Cortex of kidney (tissue), 1 donor: ENCODE measurements at places on chromosomes 16 and 17.

DNA sequence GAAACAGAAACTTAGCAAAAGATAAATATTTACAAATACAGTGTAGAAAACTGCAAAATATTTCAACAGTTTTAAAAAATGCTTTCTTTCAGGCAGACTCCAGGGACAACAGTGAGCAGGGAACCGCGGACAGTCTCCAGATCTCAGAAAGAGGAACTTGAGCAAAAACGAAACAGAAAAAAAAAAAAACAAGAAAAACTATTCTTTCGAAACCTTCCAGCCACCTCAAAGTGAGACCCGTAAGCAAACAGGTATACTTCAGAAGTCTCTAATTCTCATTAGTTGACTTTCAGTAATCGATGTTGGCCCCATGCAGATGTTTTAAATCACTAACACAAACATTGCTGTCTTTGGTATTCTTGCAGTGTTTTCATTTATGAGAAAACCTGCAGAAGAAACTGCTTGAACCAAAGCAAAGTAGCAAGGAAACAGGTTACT is 15.7 kb upstream of the CCL1 start:
- no peak for DNase-seq

DNA sequence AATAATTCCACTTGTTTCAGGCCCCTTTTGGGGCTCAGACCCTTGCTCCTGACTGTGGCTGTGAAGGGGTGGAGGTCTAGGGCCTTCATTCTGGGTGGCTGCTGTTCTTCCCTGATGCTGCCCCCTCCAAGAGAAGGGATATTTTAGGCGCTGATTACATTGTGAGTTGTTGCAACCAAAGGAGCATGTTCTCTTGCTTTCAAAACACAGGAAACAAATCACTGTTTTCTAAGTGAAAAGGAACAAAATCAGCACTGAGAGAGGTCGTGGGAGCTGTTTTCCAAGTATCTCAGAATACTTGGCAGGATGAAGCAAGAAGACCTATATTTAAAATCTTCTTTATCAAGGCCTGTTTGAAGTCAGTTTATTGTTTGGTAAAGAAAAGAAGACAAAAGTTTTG is 25.3 kb upstream of the SEC14L1 start:
- DNase-seq = no peak

GRCh38 chr17:50783193-50783660 is 15.9 kb upstream of the ANKRD40CL start:
- no peak for DNase-seq

GRCh38 chr17:61722398-61722797 is 131.4 kb upstream of the NACA2 start:
- no peak for DNase-seq

GRCh38 chr17:43224146-43224705 is 4.2 kb downstream of the CCDC200 start:
- DNase-seq = no peak

GRCh38 chr17:42772945-42773289 is 332 bp upstream of the VPS25 start:
- DNase-seq = no peak

GRCh38 chr17:27348196-27348595 is 54.3 kb downstream of the WSB1 start:
- DNase-seq = no peak

DNA sequence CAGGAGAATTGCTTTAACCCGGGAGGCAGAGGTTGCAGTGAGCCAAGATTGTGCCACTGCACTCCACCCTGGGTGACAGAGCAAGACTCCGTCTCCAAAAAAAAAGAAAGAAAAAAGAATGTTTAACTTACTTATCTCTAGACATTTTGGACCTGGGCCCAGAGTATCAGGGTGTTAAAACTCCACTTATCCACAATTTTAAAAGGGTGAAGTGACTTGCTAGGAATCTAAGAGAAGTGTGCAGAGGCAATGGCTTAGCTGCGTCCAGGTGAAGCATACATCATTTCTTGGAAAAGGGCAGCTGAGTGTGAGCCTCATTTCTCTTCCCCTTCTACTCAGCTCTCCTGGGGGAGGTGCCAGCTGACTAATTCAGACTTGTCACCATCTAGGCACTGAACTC is 25.1 kb downstream of the ALDH3A2 start:
- DNase-seq = no peak

GRCh38 chr17:47989700-47990099 is 18.8 kb downstream of the CDK5RAP3 start:
- DNase-seq = no peak

DNA sequence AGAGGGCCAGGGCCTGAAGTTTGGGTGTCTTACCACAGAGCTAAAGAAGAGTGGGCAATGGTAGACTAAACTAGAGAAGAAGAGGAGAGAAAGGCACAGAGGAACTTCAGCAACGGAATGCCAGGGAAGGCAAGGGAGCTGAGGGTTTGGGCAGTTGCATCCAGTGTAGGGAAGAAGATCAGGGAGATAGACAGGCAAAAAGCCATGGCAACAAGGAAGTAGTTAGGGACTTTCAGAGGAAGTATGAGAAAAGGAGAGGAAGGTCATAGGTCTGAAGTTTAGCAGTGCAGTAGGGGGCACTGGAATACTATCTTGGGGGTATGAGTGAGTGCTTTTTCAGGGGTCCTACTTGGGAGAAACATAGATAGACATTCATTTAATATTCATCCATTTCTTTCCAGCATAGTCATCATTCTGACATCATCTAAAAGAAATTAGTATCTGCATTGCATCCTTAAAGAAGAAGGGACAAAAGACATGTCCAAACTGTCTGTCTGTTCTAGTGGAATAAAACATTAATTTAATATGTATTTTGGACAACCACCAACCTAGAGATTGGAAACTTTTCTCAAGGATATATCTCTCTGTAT is 2.2 kb upstream of the NF1 start:
- DNase-seq = no peak

DNA sequence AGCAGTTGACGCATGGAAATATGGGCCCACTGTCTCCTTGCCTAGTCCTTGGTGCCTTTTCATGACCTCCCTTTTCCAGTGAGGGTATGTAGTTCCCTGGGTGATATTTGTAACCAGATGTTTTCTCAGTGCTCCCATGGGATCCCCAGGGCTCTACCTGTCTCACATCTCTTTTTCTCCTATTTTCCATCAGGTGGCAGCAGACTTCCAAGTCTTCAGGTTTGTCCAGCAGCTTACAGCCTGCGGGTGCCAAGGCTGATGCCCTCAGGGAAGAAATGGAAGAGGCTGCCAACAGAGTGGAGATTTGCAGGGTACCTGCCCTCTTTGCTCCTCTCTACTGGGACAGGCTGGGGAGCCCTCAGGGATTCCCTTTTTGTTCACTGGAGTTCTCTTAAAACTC is 89.1 kb downstream of the ELAC2 start:
- DNase-seq = no peak

- no peak for DNase-seq
These were observed 58.4 kb downstream of the NXN start for GRCh38 chr17:921161-921560.

- no peak for DNase-seq
These were observed 50.4 kb upstream of the STAC2 start for GRCh38 chr17:39276113-39276512.

- no peak for DNase-seq
These were observed 192.7 kb downstream of the RPTOR start for GRCh38 chr17:80737106-80738019.

DNA sequence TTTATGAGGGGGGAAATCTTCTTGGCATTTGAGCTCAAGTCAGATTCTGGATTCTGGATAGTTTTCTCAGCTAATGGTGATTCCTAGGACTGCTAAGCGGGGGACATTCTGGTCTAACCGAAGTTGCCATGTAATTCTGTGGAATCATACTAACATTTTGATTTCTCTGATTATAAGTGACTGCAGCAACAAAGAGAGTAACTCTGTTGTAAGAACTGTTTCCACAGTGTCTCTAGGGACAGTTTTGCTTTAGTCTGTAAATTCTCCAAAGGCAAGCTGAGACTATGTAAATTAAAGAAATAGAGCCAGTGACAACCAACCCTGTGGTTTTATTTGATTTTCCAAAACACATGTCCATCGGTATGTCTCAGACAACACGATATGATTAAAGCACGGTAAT is 286.2 kb downstream of the IRX3 start:
- DNase-seq = no peak

GRCh38 chr17:79811011-79811867 is 14.4 kb upstream of the CBX8 start:
- no peak for DNase-seq

GRCh38 chr16:24755201-24755874 is 25.9 kb downstream of the TNRC6A start:
- no peak for DNase-seq

DNA sequence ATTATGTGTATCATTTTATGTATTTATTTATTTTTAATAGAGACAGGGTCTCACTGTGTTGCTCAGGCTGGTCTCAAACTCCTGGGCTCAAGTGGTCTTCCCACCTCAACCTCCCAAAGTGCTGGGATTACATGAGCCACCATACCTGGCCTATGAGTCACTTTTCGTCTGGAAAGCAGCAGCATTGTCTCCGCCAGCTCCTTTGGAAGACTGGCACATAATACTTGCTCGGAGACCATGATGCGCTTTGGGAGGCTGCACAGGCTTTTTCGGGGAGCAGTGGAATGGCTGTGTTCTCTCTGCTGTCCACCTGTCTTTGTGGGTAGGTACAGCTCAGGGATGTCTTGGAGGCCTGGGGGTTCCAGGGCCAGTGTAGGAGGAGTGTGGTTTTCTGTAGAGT is 102.2 kb downstream of the AATF start:
- DNase-seq = no peak

DNA sequence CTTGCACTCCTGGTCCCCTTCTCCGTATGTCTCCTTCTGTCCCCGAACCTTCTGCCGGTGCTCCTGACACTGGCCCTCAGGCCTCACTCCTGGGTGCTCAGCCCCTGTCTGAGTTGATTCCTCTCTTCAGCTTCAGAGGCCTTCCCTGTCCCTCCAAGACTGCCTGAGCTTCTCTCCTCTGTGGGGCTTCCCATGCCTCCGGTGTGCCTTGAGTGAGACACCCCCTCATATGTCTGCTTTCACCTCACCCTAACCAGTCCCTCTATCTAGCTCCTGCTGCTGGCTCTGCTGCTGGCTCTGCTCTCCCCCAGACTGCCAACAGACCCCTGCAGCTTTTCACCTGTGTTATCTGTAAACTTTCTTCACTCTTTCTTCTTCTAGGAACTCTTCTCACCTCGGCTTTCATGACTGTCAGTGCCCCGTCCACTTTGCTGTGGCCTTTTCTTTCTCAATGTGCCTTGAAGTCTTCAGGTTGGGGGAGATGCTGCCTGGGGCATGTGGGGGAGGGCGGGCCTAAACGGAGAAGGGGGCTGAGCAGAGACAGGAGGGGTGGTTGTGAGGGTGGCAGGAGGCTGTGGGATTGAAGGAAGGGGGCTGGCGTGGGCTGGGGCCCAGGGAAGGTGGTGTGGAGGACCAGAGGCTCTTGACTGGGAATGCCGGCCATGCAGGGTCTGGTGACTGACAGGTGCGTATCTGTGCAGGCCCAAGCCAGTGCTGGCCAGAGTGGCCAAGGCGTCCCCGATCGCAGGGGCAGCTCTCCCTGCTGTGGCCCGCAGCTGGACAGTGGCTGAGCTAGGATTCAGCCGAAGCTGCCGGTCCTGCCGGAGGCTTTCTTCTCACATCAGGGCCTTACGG is 81.3 kb downstream of the METRNL start:
- no peak for DNase-seq

DNA sequence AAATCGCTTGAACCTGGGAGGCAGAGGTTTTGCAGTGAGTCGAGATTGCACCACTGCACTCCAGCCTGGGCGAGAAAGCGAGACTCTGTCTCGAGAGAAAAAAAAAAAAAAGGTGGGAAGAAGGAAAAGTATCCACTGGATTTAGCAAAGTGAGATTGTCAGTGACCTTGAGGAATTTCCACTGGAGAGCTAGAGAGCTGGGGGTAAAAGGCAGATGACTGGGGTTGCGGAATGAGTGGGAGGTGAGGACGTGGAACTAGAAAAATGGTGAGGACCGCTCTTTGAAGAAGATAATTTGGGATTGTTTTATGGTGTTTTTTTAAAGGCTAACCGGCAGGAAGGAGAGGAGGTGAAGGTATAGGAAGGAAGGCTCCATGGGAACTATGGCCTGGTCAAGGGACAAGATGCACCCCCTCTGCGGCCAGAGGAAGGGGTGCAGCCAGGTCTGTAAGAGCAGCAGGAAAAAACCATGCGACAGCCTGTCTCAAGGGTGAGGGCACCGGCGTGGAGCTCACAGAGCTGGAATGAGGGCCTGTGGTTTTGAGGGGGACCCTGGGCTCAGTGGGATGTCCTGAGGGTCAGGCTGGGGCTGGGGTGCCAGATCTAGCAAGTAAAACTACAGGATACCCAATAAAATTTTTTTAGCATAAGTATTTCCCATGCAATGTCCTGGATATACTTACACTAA is 694 bp upstream of the MLST8 start:
- no peak for DNase-seq

- DNase-seq = no peak
These were observed 78.8 kb upstream of the CBX4 start for GRCh38 chr17:79917902-79918484.

DNA sequence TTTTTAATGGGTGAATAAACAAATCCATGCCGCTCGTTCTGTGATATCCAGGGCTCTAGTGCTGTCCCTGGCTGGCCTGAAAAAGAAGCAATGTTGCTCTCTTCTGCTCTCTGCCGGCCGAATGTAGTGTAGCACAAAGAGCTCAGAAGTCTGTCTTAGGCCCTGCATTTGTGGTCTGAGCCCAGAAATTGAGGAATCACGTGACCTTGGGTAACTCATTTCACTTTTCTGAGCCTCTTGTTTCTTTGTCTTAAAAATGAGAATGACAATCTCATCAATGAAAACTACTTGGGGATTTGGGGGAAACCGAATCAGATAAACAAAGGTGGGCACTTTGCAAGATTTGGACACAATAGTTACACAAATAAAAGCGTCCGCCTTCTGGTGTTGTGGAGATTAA is 381.6 kb upstream of the ASIC2 start:
- no peak for DNase-seq

GRCh38 chr17:65027305-65027704 is 29.2 kb downstream of the GNA13 start:
- no peak for DNase-seq

DNA sequence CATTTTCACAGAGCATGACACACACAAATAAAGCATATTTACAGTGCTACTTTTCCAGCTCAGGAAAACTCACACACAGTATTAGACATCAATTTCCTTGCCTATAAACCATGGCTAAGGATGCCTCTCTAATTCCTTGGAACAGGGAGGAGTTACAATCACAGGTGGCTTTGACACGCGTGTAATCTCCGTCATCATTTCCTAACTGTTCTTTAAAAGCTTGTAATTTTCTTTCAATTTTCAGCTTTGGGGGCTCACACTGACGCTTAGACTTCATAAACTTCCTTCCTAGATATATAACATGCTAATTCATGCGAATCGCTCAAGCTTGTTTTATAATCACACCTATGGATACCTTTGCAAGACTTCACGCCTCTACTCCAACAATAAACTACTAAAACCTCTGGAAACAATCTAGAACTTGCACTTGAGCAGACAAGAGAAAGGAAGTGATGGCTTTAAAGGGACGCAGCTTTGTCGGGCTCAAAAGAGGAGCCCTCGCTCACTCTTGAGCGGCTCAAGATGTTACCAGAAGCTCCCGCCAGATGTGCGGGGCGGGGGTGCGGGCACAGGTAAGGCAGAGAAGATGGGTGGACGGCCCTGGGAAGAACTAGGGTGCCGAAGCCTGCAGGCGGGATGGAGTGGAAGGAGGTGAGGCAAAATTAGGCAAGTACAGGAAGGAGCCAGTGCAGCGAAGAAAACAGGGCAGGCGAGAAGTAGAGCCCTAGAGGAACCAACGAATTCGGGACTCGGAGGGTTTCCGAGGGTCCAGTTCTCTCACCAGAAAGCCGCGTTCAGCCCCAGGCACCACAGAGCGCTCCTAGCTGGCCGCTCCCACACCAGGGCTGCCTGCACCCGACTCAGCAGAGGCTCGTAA is 631 bp downstream of the RETREG3 start:
- no peak for DNase-seq
